ENCODE measurements at places on chromosomes 11 and 22. TPM values are rescaled to one million over a fixed set of nuclear protein-coding genes. Genes with fewer than 3 reads are reported as not detected.
A peak's percentile ranks its signal among the peaks of the same experiment; 100 is the strongest.

Gene TRIM29
- total RNA-seq: 0.33 TPM

Gene ZNF70
- 2.9 TPM for total RNA-seq

GRCh38 chr22:19759427-19760057, 1.0 kb upstream of the TBX1 start:
- no peak overlapping the region for H3K27ac ChIP-seq
- no peak overlapping the region for H3K4me3 ChIP-seq
- DNase-seq: no peak
- peaks cover 40% of the 10 kb centered on the region for H3K4me1 ChIP-seq
- peaks cover 52% of the 10 kb centered on the region for H3K27me3 ChIP-seq

GRCh38 chr11:8035200-8035855, 45.7 kb upstream of the TUB start:
- H3K4me3 ChIP-seq: no peak overlapping the region
- DNase-seq: no peak
- no peaks in the 10 kb centered on the region for H3K36me3 ChIP-seq
- H3K27ac ChIP-seq: no peak overlapping the region

Gene FOLR2
- total RNA-seq: 44.8 TPM

Gene SGSM1
- 3.6 TPM for total RNA-seq

GRCh38 chr11:64864473-64865285, 13.7 kb downstream of the EHD1 start:
- no peaks in the 10 kb centered on the region for H3K36me3 ChIP-seq
- peak; percentile 94 for DNase-seq
- H3K27me3 ChIP-seq: no peaks in the 10 kb centered on the region
- H3K4me1 ChIP-seq: no peaks in the 10 kb centered on the region
- peak overlapping the region; percentile 97 for H3K27ac ChIP-seq

Gene HTR3A
- 1.1 TPM for total RNA-seq
